ENCODE measurements at places on chromosomes 6 and 20.

DNA sequence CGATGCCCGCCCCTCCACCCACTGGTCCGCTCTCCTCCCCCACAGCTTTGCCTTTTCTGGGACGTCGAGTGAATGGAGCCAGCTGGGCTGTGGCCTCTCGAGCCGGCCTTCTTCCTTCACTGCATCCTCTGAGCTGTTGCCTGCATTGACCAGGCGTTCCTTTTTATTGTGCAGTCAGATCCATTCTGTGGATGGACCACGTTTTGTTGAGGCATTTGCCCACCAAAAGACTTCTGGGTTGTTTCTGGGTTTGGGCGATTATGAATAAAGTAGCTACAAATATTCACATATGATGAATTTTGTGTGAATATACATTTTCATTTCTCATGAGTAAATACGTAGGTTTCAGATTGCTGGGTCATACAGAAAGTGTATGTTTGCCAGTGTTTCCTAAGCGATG lies 9.9 kb downstream of the NTSR1 start:
- no peak for DNase-seq

- no peak for DNase-seq
These were observed 148.5 kb upstream of the DEFB112 start for GRCh38 chr6:50198245-50198644.

- DNase-seq, result no peak
These were observed 41.2 kb downstream of the TMEM200A start for GRCh38 chr6:130407032-130407431.

DNA sequence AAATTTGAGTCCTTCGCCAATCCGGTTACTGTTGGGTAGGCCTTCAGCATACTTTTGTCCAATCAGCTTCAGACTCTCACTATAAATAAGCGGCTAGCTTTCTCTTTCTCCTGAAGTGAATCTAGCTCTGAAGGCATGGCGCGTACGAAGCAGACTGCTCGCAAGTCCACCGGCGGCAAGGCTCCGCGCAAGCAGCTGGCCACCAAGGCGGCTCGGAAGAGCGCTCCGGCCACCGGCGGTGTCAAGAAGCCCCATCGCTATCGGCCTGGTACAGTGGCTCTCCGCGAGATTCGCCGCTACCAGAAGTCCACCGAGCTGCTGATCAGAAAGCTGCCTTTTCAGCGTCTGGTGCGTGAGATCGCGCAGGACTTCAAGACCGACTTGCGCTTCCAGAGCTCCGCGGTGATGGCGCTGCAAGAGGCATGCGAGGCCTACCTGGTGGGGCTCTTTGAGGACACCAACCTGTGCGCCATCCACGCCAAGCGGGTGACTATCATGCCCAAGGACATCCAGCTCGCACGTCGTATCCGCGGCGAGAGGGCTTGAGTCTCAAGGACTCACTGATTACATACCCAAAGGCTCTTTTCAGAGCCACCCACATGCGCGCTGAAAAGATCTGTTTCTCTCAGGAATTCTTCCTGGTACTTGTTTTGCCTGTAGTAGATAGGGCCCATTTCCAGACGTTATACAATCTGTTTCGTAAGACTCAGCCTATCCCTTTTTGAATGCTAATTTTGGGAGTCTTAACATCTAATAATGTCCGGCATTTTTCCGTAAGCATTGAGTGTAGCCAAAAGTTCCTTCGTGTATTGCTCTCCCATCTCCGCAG lies 102.0 kb downstream of the OR2B2 start:
- no peak for DNase-seq

DNA sequence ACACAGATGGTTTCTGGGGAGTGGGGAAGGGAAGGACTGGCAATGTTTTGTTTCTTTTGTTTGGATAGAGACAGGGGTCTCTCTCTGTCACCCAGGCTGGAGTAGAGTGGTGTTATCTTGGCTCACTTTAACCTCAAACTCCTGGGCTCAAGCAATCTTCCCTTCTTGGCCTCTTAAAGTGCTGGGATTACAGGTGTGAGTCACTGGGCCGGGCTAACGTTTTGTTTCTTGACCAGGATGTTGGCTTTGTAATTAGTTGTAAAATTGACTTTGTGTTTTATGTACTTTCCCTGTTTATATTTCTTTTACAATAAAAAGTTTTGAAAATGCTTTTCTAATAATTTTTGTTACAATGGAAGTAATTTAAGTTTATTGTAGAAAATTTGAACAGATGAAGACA lies 10.9 kb downstream of the SPATS1 start:
- DNase-seq, result no peak

DNA sequence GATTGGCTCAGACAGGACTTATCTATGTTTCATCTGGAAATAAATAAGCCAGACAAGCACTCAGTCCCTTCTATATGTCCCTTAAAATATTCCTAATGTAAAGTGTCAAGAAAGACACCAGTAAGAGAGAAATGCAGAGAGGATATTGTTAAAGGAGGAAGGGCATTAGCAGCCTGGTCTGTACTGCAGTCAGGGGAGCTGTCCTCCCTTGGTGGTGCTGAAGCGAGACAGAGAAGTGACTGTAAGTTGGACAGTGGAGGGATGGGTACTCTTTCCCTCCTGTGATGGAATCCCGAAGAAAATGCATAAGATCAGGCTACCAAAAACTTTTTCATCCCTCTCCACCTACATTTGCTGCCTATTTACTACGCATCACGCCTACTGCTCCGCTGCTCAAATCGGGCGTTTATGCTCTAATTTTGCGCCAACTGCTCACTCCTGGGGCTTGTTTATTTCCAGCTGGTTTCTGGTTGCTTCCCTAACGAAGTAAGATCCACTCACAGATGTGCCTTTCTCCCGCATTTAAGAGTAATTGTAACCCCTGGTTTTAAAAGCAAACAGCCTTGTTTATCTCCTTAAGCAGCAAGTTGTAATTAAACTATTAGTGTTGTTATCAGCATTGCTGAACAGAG lies 35.2 kb downstream of the PHACTR1 start:
- DNase-seq, result no peak
